ENCODE measurements at places on chromosomes 11 and 22. TPM values are rescaled to one million over a fixed set of nuclear protein-coding genes. Genes with fewer than 3 reads are reported as not detected.

DKK3 gene
- 51.3 TPM for total RNA-seq

SLC22A9 gene
- not detected for total RNA-seq

GRCh38 chr22:35409783-35410662 lies 10.1 kb downstream of the MCM5 start:
- ATAC-seq: no peak

DNA sequence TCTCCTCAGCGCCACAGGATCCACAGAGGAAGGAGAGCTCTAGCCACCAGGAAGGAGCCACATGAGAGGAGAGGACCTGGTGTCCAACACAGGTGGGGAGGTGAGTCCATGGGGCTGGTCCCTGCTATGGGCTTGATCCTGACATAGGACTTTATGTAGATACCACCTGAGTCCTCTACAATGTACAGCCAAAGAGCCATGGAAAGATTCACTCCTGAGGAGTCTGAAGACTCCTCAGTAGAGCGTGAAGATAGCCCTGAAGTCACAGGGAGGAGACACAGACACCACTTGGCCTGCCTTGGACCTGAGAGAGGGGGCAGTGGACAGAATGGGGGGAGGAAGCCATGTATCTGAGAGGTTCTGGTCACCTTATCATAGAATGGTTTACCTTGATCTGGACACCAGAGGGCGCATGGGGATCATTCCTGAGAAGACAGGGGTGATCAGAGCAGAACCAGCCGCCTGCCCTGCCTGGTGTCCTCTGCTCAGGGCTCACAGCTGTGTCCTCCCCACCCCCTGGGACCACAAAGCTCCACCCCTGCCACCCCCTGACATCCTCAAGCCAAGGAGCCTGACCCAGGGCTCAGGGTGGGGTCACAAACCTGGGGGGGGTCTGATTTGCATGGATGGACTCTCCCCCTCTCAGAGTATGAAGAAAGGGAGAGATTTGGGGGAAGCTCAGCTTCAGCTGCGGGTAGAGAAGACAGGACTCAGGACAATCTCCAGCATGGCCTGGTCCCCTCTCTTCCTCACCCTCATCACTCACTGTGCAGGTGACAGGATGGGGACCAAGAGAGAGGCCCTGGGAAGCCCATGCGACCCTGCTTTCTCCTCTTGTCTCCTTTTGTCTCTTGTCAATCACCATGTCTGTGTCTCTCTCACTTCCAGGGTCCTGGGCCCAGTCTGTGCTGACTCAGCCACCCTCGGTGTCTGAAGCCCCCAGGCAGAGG lies 77.0 kb downstream of the ZNF280B start:
- peak; percentile 98 for ATAC-seq

DNA sequence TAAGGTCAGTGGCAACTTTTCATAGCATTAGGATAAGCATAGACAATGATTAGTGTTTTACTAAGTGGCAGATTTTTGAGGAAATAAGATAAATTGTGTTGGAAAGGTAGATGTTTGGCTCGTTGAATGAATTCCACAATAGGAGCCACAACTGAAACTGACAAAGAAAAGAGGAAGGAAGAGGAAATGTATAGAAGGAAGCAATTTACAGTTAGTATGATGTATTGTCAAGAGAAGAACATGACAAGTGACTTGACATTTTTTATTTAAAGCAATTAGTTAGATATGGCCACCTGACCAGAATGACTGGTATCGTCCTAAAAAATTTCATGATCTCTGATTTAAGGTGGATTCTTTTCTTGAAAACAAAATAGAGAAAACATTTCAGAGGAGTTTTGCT lies 3.1 kb upstream of the RAG2 start:
- ATAC-seq: no peak

DNA sequence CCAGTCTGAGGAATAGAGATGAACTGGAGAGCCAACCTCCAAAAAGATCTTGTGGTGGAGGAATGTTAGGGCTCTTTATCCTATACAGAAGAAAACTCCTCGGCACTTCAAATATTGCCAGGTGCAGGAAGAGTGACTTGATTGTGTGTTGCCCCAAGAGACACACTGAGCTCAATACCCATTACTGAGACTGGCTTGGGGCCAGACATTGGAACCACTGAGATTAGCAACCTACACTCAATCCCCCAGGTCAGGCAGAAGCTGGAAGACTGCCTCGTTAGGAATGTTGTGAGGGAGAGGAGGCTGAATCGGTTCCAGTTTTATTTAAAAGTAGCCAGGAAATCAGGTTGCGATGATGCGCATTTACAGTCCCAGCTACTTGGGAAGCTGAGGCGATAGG lies 2.4 kb upstream of the SGSM3 start:
- no peak for ATAC-seq

GRCh38 chr11:45062974-45063635 lies 83.3 kb upstream of the PRDM11 start:
- no peak for ATAC-seq

GRCh38 chr22:27459999-27460398 lies 341.6 kb downstream of the MN1 start:
- no peak for ATAC-seq

DNA sequence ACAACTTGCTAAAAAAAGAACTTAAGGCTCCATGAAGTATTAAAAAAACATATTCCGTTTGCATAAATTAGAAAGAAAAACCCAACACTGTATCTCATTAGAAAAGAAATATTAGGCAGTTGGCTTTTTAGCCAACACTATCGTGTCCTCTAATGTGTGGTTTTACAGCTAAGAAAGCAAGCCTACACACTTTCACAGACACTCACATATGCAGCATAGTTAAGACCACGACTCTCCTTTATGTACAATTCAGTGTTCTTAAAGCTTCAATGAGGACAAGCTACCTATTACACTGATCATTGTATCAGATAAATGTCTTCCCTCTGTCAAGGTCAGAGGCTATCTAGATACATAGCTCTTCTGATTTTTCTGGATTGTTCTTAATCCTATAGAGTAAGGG lies 80.1 kb downstream of the PICALM start:
- no peak for ATAC-seq

- ATAC-seq: no peak
Observed at GRCh38 chr11:46321757-46322156, 25.5 kb upstream of the DGKZ start.

OR2D2 gene
- total RNA-seq: not detected

PMM1 gene
- 20.7 TPM for total RNA-seq

DNA sequence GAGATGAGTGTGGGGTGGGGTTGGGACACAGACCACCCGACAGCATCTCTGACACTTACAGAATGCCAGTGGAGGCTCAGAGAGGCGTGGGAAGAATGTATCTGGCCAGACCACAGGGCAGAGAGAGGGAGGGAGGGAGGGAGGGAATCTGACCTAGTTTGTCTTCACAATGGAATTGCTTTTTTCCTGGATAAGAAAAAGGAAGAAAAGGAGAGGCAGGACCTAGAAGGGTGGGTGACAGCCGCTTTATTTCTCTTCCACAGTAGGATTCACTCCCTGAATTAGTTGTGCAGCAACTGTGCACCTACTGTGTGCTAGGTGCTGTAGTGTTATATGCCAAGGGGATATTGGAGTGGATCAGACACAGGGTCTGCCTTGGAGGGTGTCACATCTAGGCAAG lies 3.7 kb downstream of the KCNK4 start:
- ATAC-seq: no peak

DNA sequence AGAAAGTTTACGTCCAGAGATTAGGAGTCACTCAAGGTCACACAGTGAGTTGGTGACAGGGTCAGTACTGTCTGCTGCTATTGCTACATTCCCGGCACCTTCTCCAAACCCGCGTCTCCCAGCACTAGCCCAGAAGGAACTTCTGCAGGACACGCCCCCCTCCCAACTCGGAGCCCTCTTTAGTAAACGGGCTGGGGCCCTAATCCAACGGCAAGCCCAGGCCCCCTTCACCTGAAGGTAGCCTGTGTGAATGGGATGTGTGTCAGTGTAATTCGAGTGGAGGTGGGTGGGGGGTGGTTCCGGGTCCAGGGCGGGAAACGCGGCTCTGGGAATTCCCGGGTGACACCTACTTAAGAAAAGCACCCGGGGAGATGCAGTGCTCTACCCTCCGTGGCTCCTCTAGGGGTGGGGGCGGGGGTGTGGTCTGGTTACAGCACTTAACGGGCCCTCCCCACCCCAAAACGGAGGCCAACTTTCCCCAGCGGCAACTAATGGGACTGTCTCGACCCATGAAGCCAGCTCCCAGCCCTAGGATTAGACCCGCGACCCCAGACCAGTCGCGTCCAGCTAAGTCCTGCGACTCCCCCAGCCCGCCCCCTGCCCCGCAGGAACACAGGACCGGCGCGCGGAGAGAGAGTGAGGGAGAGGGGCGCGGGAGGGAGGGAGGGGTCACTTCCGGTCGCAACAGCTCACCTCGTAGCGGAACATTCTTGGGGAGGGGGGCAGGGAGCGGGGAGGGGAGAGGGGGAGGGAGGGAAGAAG lies 468 bp downstream of the PATL1 start:
- ATAC-seq: peak; percentile 73

DNA sequence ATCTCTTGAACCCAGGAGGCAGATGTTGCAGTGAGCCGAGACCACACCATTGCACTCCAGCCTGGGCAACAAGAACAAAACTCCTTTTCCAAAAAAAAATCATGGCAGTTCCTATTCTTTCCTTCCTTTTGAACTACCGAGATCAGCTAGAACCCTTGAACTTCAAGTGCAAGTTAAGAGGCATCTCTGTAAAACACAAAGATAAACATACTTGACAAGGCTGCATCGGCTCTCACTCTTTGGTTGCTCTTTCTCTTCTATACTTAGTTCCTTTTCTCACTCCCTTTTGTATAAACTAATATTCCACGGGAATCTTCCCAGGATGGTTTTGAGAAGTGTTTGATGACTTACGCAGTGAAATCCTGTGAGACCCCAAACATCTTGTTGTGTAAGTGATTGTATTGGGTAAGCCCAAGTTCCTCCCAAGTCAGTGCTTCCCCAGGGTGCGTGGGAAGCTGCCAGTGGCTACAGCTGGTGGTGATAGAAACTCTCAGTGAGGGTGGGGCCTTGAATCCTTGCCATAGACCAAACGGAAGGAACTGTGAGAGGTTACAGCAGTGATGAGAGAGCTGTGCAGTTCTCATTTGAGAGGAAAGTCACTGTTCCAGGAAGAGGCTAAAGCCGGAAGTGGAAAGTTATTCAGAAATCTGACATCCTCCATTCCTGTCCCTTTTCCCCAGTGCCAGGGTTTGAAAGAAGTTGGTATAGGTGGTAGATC lies 24.1 kb upstream of the CDC42EP2 start:
- peak; percentile 70 for ATAC-seq

DNA sequence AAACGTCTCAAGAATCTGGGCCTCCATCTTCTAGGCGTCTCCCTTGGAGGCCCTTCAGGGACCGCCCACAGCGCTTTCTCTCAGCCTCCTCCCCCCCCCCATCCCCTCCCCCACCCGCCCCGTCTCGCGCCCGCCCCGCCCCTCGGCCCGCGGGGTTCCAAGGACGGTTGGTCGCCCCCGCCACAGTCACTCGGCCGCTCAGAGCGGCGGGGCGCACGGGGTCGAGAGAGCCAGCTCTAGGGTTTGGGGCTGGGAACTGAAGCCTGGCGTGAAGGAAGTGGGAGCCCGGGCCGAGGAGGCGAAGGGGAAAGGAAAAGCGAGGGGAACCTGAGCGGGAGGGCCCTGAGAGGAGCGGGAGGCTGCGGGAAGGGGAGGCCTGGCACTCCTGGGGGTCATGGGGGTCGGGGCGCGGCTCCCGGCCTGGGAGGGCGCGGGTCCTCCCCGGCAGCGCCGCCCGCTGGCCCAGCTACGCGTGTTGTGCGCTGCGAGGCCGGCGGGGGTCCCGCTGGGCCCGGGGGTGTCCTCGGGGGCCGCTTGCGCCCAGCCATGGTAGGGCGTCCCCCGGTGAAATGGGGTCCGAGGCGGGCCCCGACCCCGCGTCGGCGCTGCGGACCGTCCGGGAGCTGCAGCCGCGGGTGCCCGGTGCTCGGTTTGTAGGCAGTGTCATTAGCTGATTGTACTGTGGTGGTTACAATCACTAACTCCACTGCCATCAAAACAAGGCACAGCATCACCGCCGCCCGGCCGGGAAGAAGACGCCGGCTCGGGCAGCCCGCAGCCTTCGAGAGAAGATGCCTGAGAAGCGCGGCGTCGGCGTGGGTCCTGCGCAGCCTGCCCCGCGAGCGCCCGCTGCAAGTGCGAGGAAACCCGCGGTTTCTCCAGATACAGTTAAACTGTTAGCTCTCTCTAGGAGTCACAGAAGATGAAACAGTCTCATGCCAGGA lies at the start of gene BTG4:
Gene BTG4, minus strand, starts transcription at position 91 of the 944 bp plus-strand sequence. CDS start 13,610 bp downstream, outside the sequence.
- peak; percentile 74 for ATAC-seq

TNNT3 gene
- 22.8 TPM for total RNA-seq

OR56A1 gene
- total RNA-seq: 0.27 TPM

CABP4 gene
- 0.21 TPM for total RNA-seq

DNA sequence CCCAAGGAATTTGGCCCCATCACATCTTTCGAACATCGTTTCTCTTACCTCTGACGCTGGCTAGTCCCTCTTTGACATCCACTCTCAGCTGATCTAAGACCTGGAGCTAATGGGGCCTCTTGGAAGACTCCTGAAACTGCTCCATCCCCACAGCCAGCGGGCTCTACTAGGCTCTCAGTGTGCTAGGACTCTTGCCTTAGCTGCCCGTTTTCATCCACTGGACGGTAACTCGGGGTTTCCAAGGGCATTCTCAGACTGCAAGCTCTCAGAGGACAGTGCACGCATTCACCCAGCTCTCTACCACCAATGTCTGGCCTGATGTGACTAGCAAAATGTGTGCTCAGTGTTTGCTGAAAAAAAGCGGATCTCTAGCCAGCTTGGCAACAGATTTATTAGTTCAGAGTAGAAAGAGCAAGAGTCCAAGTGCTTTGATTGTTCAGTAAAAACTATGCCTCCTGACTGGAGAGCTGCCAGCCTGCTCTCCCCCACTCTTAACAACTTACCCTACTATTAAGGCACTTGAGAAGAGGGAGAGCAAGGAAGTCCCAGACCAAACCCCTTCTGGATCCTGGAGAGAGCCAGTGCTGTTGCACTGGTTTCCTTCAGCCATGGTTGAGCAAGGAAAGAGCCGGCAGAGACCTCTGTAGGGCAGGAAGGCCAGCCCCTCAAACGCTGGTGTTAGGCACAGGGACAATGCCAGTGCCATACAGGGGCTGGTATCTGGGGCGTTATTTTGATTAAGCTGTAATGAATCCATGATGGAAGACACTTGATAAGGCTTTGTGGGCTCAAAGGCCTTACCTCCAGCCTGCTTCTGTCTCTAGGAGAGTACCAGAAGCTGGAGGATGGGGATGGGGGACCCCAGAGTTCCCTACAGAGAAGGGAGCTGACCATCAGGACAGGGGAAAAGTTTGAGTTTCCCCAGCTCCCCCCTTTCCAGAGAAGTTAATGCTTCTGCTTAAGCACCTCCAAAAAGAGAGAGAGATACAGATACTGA lies 9.2 kb downstream of the RELA start:
- ATAC-seq: peak; percentile 5

RTN4RL2 gene
- 4.2 TPM for total RNA-seq

DNA sequence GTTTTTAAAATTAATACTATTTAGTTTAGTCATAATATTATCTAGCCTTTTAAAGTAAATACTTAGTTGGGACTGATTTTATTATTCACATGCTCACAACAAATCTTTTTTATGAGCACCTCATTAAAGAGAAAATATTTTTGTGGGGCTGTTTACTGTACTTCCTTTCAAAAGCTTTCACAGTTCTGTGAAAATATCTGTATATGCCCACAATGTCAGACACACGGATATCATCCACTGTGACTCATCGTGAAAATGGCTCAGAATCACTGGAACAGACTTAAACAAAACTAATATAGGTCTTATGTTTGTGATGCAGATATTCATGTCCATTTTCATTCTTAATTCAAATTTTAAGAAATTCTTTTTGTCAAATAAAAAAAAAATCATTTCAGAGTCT lies 305.2 kb downstream of the RAB38 start:
- no peak for ATAC-seq

CECR2 gene
- total RNA-seq: 0.16 TPM

Data from motor neuron (in vitro differentiated cells).